ENCODE measurements at places on chromosomes 7 and 10.

DNA sequence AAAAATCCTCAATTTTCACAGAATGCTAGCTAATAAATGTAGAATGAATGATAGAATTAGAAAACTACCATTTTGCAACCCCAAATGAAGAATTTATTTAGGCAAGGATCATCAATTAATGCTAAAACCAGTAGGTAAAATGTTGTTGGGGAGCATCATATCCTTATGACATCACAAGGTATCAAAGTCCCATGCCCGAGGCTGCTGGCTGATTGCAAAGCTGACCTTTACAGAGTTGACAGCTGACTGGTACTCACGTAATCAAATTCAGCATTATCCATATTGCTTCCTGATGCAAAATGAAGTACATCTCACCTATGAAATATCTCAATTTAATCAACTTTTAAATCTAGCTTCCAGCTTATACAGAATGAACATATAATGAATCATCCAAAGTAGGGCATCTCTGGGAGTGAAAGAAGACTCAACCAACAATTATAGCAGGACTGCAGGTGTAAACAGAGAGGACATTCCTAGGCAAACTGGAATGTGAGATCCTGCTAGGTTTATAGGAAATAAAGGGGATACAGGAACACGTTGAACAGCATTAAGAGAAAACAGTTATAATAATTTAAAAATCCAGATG, 10.2 kb upstream of the BLNK start:
- DNase-seq, result no peak

DNA sequence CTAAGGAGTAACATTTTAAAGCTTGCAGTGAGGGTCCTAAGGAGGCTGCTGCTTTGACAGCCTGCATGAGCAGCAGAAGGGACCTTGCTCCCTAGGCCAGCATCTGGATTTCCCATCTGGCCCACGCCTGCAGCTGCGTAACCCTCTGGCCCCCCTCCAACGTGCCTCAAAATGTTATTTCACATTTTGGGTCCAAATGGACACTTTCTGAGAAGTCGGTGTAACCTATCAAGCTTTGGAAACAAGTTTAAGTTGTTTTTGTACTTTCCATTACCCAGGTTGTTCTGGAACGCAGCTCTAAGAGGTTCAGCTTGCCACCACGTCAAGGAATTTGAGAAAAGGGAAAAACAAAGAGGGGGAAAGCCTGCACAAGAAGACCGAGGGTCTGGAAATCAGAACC, 338.3 kb downstream of the KCNMA1 start:
- DNase-seq, result no peak

DNA sequence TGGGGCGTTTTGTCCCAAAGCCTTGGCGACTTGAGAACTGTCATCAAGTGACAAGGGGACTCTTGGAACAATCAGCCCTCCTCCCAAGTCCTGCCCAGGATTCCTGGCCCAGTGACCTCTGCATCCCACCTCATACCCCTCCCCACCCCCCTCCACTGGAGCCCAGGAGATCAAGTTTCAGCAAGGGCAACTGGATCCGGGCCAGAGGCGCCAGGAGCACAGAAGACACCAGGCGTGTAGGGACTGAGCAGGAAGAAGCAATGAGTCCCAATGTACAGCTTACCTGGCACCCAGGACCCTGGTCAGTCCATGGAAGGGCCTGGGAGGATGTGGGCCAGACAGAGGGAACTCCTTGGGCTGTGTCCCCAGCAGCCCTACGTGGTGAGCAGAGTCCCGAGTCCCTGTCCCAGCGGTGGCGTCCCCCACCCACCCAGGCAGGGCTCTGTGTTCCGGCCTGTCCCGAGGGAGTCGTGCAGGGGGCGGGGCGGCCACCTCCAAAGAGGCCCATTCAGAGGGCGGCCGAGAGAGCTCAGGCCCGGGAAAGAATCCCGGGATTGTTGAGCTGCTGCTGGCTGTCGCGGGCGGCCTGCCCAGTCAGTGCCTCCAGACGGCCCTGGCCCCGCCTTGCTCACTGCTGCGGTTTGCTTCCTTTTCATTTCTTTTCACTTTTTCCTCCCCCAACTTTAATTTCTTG, 254.1 kb downstream of the TNS3 start:
- no peak for DNase-seq

- no peak for DNase-seq
Observed at GRCh38 chr10:37285063-37285462, 159.7 kb downstream of the ANKRD30A start.

- DNase-seq, result peak; percentile 8
Observed at GRCh38 chr7:28062197-28062991, 118.2 kb downstream of the JAZF1 start.

- no peak for DNase-seq
Observed at GRCh38 chr7:30656006-30656957, 26.0 kb downstream of the CRHR2 start.

DNA sequence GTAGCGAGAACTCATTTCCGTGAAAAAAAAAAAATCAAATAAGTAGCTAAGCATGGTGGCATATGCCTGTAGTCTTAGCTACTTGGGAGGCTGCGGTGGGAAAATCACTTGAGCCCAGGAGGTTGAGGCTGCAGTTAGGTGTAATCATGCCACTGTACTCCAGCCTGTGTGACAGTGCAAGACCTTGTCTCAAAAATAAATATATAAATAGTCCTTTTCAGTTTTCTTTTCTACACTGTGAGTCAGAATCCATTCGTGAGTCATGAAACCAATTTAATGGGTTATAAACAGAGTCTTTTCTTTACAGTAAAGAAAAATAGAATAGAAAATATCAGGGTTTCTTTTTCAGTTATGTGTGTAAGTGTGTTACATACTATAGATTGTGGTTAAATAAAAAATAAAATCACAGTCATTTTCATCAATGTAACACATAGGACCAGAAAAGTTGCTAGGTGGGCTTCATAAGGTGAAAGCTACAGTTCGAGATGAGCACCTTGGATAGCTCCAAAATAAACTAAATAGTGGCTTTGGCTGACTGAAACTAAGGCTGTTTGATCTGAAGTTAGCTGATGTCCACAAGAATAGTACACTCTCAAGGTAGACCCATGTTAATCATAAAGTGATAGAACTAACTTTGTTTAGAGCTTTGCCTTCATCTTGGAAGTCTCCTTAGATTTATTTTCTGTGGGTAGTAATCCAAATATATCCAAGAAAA, 781.1 kb downstream of the GATA3 start:
- no peak for DNase-seq

DNA sequence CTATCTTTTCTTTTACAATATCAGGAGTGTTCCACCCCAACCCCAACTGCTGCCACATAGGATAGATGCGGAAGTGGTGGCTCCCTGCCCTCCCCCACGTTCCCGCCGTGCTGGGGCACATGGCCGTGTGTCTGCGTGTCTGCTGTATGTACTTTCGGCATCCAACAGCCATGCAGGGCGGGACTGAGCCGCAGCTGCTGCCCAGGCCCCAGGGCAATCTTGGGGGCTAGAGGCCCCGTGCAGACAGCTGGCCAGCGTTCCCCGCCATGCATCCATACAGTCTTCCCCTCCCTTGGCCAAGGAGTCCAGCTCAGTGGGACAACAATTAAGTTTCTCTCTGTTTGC, 162.7 kb downstream of the DGKB start:
- no peak for DNase-seq

DNA sequence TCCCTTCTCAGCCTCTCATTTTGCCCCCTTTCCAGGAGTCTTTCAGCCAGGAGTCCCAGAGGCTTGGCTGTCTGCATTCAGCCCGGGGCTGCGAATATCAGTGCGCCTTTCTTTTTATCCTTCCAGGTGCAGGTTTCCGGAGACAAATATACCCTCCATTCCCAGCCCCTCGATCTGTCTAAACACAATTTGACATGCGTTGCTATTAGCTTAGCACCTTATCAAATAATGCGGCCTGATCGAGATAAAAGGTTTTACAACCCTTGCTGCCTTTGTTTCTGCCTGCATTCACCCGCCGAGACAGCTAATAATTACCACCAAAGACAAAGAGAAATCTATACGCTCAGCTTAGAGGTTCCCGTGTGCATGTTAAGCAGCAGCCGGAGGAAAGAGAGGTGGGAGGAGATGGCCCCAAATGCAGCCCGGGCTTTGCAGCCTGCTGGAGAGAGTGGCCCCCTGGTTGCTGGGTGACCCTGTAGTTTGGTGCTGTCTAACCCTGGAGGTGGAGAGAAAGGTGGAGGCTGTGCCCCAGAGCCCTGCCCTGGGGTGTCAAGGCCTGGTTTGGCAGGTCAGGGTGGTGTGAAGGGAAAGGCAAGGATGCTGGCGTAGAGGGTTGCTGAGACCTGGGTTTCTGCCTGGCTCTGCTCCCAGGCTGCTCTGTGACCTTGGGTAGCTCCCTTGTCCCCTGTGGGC, 185.3 kb downstream of the RPS24 start:
- DNase-seq, result no peak

GRCh38 chr7:51033727-51034520, 251.2 kb upstream of the GRB10 start:
- no peak for DNase-seq
